ENCODE measurements at places on chromosomes 16 and 17.

DNA sequence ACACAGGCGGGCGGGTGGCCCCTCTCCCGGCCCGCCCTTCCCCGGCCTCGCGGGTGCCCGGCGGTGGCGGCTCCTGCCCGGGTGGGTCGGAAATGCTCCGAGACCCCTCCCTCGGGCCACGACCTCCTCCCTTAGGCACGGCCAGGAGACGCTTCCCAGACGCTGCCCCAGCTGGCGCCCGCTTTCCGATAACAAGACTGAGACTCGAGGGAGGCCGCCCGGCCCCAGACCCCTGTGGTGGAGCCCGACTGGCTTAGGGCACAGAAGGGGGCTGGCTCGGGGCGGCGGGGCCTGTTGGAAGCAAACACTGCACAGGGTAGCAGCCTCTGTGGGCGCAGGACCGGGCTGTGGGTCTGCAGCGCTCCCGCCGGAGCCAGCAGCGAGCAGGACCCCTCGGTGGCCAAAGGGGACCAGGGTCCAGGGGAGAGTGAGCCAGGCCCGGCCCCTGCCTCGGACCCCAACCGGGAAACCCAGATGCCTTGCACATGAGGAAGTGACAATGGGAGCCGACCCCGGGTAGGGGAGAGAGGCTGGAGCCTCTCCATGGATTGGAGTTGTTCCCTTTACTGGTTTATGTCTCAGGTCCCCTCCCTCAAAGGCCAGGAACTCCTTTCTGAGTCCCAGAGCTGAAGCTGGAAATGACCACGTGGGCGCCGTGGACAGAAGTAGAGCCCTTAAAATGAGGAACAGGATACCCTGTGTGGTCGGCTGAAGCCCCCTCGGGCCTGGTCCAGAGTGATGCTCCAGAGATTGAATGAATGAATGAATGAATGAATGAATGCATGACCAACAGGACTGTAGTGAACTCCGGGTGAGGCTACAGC, 19.8 kb upstream of the ADCY7 start:
- no peak for DNase-seq

DNA sequence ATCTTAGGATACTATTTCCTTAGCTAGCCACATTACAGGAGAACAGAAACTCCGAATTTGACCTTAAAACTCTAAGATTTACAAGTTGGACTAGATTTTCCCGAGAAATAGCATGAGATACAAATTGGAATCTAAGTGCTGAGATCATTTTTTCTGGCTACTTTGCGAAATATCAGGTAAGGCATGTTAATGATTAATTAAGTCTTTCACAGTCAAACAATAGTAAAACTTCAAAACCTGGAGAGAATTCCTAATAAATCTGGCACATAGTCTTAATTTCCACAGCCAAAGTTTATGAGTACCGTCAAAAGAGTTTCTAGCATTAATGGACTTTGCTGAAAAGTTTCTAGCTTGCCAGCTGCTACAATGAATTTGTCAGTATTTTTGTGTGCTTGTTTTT, 379.5 kb upstream of the TOM1L1 start:
- DNase-seq: no peak

- no peak for DNase-seq
Observed at GRCh38 chr17:72117535-72118334, 3.1 kb upstream of the SOX9 start.

DNA sequence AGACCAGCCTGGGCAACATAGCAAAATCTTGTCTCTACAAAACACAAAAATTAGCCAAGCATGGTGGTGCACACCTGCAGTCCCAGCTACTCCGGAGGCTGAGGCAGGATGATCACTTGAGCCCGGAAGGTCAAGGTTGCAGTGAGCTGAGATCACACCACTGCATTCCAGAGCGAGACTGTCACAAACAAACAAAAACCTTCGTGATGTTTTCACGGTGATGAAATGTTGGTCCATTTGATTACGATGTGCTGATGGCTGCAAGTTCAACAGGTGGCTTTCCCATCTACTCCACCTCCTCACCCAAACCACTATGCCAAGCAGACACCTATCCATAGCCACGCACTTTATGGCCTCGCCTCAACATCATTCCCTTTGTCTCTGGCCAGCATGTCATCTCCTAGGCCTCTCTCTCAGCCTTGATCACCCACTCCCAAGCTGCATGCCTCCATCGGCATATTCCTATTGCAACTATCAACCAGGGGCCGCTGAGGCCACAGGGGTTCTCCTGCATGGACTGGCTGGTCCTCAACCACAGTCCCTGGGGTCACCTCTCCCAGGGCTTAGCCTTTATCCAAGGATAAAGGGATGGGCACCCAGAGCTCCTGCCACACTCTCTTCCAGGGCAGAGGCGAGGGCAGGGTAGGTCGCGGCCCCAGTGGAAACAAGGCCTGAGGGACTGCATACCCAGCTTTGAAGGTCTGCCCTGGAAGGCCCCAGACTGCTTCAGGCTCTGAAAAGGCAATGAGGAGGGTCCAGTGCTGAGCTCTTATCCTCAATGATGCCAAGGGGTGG, 17.1 kb upstream of the ALOX15B start:
- no peak for DNase-seq

DNA sequence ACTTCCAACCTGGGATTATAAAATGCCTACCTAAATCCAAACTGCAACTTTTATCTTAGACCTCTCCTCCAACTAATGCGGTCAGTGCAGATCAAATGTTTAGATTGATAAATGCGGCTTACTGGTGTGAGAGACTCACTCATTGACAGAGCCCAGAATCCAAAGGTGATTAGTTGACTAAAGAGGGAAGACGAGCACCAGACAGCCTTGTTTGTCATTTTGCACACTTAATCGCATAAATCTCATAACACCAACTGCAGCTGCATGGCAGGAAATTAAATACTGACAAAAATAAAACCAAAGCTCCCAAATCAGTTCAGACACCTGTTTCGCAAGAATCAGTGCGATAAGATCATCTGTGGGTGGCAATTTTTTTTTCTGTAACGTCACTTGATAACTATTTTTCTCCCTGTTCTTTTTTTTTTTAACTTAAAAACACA, 35.9 kb downstream of the NACA2 start:
- DNase-seq: no peak

GRCh38 chr16:12191102-12191501, 214.6 kb downstream of the SNX29 start:
- no peak for DNase-seq

GRCh38 chr17:80989586-80989913, 2.1 kb upstream of the CHMP6 start:
- DNase-seq: no peak

GRCh38 chr16:67537270-67537635, 8.6 kb downstream of the RIPOR1 start:
- peak; percentile 30 for DNase-seq

GRCh38 chr17:5915337-5915736, 154.8 kb upstream of the WSCD1 start:
- DNase-seq: no peak

DNA sequence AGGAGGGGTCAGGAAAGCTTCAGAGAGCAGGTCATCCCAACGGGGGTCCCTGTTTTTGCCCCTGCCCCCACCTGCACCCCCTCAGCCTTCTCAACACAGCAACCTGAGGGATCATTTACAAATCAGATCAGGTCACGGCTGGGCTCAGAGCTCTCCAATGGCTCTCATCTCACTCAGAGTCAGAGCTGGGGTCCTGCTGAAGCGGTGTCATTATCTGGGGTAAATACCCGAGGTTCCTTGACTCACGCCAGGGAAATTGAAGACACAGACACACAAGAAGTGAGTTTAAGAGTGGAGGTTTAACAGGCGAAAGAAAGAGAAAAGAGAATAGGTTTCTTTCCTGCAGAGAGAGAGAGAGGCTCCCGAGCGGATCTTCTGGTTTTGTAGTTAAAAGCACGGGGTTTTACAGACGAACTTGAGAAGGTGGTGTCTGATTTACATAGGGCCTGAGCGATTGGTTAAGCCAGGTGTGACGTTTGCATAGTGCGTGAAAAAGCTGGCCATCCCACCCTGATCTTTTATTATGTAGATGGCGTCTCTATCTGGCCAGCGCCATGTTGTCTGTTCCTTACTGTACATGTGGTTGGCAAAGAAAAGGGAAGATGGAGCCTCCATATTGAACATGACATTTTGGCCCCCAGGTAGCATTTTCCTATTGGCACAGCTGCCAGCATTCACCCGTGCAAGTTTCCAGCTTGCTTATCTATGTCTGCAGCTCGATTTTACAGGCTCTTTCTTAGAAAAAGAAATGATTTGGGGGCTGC, 51.4 kb downstream of the WSB1 start:
- DNase-seq: no peak

- no peak for DNase-seq
Observed at GRCh38 chr17:31788956-31789355, 70.1 kb downstream of the COPRS start.

DNA sequence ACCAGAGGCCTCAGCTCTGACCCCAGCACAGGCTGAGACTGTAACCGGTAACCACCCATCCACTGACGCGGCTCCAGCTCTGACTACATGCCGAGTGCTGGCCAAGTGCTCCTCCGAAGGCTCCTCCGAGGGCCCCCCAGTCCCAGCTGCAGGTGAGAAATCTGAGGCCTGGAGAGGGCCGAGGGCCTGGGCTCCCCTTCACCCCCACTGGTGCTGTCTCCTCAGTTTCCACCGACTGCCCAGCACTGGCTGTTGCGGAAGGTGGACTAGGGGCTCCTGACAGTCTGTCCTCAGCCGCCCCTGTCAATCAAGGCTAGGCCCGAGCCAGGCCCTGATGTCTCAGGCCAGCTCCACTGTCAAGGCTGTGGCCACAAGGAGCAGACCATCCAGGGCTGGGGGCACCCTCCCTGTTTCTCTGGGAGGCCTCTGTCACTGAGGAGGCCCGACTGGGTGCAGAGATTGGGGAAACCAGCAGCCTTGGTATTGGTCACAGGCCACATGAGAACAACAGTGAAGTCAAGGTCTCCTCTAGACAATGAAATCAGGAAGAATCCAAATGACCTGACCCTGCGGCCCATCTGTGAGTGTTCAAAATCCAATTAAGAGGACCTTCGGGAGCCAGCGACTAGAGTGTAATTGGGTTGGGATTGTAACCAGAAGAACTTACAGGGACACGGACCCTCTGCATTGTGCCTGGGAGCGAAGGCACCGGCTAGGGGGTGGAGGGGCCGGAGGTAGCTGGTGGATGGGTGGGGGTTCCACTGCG, 5.1 kb downstream of the TMEM235 start:
- no peak for DNase-seq

DNA sequence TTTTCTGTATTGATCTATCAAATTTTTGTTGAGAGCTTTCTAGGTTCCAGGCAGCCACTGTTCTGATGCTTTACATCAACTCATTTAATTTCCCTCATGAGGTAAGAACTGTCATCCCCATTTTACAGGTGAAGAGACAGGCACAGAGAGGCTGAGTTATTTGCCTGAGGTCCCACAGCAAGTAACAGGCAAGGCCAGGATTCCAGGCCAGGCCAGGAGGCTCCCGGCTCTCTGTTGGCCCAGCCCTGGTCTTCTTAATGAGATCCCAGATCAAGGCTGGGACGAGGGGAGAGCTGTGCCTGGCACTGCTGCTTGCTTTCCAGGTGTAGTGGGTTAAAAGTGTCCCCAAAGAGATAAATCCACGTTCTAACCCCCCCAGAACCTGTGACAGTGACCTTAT, 22.4 kb upstream of the RMI2 start:
- DNase-seq: no peak

- no peak for DNase-seq
Observed at GRCh38 chr16:82147546-82147945, 22.5 kb downstream of the MPHOSPH6 start.

GRCh38 chr16:10202649-10203048, 20.4 kb upstream of the GRIN2A start:
- DNase-seq: no peak
